Astrocyte of the cerebellum (primary cell): ENCODE measurements at places on chromosomes 2 and 18.

DNA sequence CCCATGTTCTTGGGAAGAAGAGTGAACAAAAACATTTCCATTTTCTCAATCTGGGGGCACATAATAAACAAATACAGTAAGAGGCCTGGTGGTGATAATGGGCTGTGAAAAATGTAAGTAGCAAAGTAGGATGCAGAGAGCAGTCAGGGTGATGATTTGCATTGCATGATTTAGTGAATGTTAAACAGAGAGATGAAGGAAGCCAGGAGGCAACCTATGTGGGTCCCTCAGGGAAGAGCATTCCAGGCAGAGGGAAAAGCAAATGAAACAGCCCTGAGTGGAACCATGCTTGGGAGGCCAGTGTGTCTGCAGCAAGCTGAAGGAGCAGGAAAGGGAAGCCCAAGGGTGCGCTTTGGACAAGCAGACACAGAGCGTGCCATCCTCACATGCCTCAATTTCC lies 5.4 kb downstream of the VIT start:
- DNase-seq = no peak

GRCh38 chr2:139613264-139613663 lies 833.1 kb upstream of the NXPH2 start:
- DNase-seq = no peak

DNA sequence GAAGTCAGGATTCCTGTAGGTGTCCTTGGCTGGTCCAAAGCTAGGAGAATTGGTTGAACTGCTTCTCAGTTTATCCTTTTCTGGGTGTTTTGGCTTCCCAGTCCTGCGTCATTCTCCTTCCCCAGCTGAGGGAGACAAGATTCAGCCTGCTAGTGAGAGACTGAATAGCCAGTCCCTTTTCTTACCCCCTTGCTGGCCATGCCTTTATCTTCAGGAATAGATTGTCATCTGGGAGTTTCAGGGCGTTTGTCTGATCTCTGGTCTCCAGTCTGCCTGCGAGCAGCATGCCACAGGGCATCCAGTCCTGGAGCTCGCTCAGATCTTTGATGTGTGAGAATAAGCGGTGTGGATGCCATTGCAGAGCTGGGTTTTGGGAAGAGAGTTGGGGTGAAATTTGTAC lies 5.8 kb downstream of the MYO1B start:
- no peak for DNase-seq

- DNase-seq = no peak
Measured at GRCh38 chr18:79712206-79712857, 32.7 kb downstream of the CTDP1 start.
